ENCODE measurements at places on chromosomes 6 and 20.
A peak's percentile ranks its signal among the peaks of the same experiment; 100 is the strongest.

DNA sequence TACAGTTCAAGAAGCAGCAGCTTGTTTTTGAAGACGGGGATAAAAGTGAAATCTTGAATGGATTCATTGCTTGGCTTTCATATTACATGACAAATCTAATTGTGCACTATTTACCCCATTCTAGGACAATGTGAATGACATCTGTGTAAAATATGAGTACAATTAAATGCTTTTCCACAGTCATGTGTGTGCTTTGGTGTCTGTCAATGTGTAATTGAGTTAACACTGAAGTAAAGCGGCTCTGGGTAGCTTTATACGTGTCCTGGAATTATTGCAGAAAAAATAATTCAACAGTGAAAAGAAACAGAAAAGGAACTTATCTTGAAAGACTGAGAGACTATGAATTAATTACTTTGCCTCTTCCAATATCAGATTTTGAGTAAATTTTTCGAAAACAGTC, 233.5 kb upstream of the HS3ST5 start:
- DNase-seq = no peak

DNA sequence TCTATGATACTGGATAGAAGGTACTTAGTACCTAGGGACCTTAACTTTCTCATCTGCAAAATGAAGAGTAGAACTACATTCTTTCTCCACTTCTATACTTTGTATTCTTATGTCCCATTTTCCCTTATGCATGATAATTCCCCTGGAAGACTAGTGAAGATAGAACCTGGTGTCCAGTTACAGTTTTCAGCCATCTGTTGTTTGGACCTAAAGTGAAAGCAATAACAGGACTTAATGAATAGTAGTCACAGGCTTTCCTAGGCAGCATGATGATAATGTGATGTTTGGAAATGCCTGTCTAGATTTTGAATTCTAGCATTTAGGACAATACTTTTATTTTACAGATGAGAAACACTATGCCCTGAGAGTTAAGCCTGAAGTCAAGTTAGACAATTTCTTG, 153.8 kb downstream of the RIMS1 start:
- DNase-seq = no peak

- DNase-seq = no peak
These were observed 58.9 kb downstream of the FOXO3 start for GRCh38 chr6:108619431-108620197.

- no peak for DNase-seq
These were observed 45.3 kb upstream of the IFNGR1 start for GRCh38 chr6:137264311-137265075.

DNA sequence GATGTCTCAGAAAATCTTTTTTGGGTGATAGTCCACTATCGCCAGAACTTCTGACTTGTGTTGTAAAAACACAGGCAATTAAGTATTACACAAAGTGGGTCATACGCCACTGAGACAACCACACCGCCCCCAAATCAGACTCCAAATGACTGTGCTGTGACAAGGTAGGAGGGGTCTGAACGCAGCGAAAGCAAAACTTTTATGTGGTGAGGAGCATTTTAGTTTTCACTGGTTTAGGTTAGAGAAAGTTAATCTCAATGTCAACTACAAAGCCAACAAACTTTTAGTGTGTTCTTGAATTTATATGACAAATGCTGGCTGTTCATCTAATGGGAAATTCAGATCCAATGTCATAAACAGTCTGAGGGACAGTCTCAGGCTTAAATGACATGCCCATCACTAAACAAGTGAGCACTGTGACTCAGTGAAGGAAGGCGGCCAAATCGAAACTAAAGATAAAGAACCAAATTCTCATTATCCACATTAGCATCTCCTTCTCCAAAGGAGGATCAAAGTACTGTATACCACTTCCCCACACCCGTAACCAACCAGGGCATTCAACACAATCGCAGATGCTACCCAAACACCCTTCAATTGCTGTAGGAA, 186.7 kb downstream of the GJA10 start:
- peak; percentile 28 for DNase-seq

GRCh38 chr6:132443206-132443605, 41.9 kb upstream of the MOXD1 start:
- DNase-seq = no peak

DNA sequence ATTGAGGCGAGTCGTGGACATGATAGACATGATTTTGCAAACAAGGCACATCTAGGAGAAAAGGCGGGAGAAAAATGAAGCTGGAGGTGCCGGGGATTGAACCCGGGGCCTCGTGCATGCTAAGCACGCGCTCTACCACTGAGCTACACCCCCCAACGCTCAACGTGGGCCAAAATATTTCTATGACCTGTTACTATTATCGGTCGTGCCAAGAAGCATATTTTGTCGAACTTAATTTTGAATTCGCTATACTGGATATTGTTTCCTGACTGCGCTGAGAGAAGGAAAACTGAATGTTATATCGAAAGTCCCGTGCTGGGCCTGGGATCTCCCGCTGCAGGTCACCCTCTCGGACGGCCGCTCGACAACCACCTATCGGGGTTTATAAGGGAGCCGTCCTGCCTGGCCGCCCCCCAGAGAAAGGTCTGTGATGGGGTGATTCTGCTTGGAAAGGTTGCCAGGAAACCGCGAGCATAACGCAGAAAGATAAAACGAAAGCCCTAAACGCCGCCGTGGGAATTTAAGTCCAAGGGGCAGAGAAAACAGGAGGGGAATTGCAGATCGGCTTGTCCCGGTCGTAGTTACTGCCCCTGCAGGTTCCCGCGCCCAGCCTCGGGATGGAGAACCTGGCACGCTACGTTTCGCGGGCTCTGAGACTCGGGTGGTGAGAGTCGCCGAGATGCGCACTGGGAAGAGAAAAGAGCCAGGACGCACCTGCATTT, 60.0 kb downstream of the TRIM27 start:
- DNase-seq = peak; percentile 75

GRCh38 chr20:52978851-52979250, 6.7 kb downstream of the TSHZ2 start:
- DNase-seq = no peak

DNA sequence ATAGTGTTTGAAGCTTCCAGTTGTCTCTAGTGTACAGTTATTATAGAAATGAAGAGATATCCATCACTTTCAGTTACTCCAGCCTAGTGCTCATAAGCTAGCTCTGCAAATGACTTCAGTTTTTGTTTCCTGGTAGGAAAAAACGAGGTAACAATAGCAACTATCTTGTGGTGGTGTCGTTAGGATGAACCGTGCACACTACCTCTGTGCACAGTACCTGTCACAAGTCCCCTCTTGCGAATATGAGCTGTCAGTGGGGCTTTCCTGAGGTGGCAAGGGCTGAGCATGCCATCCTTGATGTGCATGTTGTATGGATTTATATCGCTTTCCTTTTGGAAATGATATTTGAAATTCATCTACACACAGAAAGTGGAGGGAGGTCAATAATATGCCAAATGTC, 151.8 kb downstream of the ARID1B start:
- no peak for DNase-seq

- DNase-seq = no peak
These were observed 12.0 kb upstream of the TXNDC5 start for GRCh38 chr6:7922596-7922995.

DNA sequence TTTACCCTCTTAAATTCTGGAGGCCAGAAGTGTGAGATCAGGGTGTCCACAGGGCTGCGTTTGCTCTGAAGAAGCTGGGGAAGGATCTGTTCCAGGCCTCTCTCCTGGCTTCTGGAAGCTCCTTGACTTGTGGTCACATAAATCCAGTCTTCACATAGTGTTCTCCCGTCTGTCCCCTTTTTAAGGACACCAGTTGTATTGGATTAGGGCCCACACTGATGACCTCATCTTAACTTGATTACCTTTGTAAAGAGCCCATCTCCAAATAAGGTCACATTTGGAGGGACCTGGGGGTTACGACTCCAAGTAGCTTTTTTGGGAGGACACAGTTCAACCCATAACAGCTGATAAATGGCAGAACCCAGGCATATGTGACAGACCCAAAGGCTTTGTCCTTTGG, 20.0 kb upstream of the WFDC2 start:
- DNase-seq = no peak

- no peak for DNase-seq
These were observed 32.5 kb upstream of the NKAIN2 start for GRCh38 chr6:123771126-123771525.

DNA sequence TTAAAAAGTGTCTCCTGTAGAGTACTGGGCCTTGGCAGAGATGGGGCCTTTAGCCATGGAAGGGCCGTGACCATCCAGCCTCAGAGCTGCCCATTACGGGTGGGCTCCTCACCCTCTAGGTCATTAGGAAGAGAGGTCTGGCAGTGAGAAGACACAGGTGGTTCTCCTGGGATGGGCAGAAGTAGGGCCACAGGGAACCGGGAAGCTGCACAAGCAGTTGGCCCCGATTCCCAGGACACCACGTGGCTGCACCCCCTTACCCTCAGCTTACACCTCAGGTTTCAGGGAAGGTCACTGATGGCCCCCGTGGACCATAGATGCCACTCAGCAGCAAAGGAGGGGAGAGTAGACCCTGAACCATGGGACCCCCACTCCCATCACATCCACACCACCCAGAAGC, 1.6 kb downstream of the RAET1G start:
- no peak for DNase-seq

DNA sequence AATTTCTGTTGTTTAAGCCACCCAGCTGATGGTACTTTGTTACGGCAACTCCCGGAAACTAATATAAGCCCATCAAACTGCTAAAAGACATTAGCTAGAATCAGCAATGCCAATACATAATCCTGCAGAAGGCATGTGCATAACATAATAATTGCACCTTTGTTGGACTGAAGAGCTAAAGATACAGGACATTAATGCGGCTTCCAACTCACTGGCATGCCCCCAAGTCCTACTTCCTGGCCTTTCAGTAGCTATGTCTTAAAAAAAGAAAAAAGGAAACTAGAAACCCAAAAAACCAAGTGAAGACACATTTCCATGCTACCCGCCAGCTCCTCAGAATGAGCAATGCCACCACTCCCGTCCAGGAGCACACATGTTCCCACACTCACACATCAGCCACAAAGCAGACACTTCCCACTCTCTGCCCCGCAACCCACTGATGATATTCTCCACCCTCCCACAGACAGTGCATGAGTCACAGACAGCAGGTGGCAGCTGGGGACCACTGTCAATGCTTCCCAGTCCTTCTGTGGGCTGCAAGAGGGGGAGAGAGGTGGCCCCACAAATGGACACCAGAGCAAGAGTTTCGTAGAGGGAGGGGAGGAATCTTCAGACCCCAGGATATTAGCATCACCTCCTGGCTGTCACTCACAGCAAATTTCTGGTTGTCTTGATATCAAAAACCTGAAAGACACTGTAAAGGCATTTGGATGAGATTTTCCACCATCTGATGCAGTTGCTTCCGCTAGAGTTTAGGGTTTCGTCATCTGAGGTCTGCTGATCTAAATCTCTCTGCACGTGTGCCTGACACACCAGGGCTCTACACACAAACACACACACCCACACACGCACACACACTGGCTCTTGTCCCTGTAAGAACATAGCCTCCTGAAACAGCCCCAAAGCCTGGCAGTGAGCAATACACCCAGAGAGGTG, 32.8 kb downstream of the GFOD1 start:
- DNase-seq = peak; percentile 51

DNA sequence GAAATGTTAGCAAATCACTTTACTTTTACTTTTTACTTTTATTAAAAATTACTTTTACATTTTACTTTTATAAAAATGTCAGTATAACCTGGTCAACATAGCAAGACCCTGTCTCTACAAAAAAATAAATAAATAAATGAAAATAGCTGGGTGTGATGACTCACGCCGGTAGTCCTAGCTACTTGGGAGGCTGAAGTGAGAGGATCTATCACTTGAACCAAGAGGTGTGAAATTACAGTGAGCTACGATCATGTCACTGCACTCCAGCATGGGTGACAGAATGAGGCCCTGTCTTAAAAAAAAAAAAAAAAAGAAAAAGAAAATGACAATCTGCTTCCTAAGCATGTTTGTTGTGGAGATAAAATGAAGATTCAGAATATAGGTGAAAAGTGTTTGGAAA, 31.0 kb upstream of the FBXO30 start:
- DNase-seq = no peak

- DNase-seq = no peak
These were observed 84.4 kb upstream of the HDAC2 start for GRCh38 chr6:114055349-114055748.

DNA sequence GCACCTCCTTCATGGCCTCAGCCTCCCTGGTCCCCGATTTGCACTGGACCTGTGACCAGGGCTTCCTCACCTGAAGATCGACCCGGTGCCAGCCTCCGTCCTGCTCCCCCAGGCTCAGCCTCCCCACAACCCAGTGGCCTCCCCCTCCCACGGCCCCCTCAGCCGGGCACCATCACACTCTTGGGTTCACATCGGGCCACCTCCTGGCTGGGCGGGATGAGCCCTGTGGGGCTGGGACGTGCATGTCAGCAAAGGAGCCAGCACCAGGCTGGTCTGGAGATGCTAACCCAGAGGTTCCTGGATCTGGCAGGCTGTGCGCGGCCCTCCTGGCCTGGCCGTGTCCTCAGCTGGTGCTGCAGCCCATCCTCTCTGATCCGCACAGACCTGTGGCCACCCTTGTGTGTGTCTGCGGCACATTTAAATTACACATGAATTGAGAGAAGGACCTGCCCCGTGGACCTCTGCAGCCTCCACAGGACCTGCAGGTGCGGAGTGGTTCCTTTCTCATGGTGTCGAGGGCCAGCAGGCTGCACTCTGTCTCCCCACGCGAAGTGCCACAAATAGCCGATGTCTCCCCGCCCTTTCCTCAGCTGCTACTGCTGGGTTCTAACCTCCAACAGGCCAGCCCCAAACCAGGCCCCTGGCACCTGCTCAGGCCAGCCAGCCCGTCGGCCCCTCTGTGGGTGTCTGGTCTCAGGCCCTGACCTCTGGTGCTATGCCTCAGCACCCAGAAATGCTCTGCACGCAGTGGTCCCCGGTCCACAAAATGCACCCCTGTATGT, 237.5 kb downstream of the ERMARD start:
- no peak for DNase-seq

DNA sequence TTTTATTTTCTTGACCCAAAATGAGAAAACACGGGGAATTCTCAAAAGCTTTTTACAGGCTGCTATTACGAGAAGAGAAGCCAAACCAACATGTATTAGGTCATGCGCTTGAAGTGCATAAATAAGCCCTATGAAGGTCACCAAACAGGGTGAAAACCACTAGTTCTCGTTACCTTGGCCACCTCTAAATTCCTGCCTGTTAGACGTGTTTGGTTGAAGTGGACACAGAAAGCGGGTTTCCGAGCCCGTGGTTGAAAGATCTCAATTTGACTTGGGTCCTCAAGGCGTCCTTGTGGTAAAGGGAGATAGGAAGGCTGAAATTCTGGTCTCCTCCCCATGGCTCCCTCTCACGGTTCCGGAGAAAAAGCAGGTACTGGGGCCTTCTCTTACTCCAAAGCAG, 6.2 kb downstream of the EYA2 start:
- no peak for DNase-seq

GRCh38 chr20:34215711-34216381, 25.4 kb upstream of the ASIP start:
- DNase-seq = peak; percentile 21

DNA sequence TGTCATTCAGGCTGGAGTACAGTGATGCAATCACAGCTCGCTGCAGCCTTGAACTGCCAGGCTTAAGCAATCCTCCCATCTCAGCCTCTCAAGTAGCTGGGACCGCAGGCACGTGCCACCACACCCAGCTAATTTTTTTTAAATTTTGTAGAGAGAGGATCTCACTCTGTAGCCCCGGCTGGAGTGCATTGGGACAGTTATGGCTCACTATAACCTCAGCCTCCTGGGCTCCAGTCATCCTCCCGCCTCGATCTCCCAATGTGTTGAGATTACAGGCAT, 86.5 kb downstream of the SERAC1 start:
- no peak for DNase-seq

All from activated T-cell treated with anti-CD3 and anti-CD28 coated beads for 1 hour (primary cell).